Fibroblast of skin of back (primary cell): ENCODE measurements at places on chromosomes 4 and X.

DNA sequence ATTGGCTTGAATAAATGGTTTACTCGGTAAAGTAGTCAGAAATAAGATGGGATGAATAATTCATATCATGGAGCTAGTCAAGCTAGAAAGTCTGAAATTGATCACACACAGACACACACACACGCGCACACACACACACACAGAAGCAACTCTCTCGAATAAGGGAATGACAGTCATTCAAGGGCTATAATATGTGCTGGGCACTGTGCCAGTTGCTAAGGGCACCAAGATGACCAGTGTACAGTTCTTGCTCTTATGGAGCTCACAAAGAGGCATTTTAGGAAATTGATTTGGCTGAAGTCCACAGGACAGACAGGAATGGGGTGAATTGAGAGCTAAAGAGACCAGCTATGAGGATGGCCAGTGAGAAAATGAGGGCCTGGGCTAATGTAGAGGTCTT, 34.2 kb upstream of the SH3D19 start:
- peak; percentile 2 for DNase-seq

- DNase-seq = no peak
Observed at GRCh38 chr4:127151941-127152340, 480.8 kb upstream of the INTU start.

DNA sequence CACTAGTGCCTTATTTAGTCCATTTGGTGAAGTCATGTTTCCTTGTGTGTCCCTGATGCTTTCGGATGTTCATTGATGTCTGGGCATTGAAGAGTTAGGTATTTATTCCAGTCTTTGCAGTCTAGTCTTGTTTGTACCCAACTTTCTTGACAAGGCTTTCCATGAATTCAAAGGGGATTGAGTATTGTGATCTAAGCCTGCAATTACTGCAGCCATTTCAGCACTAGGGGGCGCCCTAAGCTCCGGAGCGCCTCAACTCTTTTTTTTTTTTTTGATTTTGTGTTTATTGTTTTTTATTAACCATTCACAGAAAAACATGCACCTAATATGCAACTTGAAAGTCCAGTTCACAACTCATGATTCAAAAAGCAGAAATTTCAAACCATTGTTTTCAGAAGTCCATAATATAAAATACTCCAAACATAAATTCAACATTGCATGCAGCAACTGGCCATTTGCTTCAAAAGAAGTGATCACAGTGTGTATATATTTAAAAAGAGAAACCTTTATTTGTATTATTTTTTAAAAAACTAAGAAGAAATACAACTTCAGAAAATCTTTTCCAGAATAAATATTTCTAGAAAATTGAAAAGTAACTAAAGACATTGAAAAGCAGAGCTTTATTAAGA, 59.2 kb downstream of the PTPN13 start:
- no peak for DNase-seq

DNA sequence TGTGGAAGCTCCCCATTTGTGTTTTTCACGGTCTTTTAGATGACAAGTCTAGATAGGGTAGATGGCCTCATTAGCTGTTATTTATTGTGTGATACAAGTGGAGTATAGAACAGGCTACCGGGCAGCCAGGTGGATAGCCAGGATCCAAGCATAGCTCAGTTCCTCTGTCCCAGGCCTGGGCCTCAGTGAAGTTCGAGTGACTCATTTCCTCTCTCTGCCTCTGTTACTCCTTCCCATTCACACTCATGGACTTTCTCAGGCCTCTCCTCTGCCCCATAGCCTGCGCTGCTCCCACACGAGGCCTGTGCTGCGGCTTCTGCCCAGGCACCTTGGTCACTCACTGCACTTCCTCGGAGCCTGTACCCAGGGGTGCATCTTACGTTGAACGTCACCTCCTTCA, 54.5 kb downstream of the TENM3 start:
- DNase-seq = peak; percentile 43

- no peak for DNase-seq
Observed at GRCh38 chr4:124390861-124391260, 321.7 kb downstream of the ANKRD50 start.

DNA sequence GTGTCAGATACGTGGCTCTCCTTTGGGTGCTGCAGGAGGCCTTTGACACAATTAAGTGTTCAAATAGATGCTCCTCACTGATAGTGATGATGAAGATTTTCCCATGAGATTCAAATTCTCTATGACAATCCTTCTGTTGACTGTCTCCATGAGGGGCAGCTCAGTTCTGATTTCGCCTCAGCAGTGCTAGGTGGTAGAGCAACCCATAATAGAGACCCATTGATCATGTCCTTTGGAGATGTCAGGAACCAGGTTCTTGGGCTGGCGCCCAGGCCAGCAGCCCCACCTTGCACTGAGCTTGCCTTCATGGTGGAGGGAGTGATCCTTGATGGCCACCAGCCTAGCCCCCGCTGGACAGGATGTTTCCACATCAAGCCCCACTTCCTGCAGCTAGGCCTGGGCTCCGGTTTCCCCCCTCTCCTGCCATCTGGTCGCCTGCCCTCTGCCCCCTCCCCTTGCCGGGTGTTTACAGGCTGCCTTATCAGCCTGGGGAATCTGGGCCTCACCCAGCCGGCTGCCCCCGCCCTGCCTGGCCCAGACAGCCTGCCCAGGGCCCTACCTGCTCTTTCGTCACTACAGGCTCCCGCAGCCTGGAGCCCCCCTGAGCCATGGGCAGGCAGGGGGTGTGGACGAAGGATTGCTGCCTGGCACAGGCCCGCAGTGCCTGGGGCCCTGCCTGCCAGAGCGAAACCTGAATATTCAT, 12.6 kb downstream of the ELF4 start:
- DNase-seq = no peak

GRCh38 chrX:124619710-124620109, 273.3 kb downstream of the SH2D1A start:
- no peak for DNase-seq
